ENCODE measurements at places on chromosomes 1 and 21.

- no peak for DNase-seq
Observed at GRCh38 chr1:164363980-164364379, 195.0 kb upstream of the PBX1 start.

DNA sequence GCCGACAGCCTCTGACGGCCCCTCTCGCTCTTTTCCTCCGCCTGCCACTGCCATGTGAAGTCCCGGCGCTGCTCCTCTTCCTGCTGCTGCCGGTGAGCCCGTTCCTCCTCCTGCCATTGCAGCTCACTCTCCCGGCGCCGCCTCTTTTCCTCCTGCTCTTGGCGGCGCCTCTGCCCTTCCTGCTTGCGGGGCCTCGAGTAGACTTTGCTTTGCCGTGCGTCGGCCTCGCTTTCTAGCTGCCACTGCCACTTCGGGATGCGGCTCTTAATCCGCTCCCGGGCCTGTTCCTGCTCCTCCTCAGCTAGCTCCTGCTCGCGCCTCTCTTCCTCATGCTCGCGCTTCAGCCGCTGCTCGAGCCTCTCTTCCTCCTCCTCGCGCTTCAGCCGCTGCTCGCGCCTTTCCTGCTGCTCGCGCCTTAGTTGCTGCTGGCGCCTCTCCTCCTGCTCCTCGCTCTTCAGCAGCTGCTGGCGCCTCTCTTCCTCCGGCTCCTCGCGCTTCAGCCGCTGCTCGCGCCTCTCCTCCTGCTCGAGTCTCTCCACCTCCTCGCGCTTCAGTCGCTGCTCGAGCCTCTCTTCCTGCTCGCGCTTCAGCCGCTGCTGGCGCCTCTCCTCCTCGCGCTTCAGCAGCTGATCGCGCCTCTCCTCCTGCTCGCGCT, 4.3 kb downstream of the TCHH start:
- peak; percentile 10 for DNase-seq

GRCh38 chr1:197908716-197909220, 6.3 kb downstream of the C1orf53 start:
- no peak for DNase-seq

DNA sequence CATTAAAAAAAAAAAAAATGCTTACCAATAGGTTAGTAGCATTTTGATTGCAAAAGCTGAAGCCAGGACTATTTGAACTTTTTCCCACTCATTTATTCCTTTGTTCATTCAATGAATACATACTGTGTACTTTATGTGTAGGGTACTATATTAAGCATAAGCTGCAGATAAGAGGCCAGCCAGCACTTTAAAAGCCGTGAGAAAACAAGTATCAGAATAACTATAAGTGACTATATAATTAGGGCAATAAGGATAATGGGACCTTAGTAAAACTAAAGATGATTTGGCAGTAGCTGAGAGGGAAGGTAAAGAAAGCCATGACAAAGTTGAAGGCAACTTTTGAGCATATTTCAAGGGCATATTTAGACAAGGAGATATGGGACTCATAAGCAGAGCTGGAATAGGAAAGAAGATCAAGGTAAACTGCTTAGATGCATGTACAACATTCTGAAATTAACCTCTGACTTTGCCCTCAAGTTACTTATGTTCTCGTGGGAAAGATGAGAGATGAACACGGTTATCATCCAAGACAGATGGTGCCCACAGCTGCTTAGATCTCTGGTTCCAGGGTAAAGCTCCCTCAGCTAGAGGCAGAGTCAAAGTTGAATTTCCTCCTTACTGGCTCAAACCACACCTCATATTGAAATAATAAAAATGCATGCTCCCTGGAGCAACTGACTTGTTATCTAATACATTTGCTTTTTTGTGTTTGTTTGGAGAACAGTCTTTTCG, 44.0 kb upstream of the FMO2 start:
- DNase-seq = no peak

- no peak for DNase-seq
Observed at GRCh38 chr1:201022820-201023516, 546 bp downstream of the KIF21B start.

- DNase-seq = no peak
Observed at GRCh38 chr1:26450908-26451307, 18.8 kb downstream of the DHDDS start.

DNA sequence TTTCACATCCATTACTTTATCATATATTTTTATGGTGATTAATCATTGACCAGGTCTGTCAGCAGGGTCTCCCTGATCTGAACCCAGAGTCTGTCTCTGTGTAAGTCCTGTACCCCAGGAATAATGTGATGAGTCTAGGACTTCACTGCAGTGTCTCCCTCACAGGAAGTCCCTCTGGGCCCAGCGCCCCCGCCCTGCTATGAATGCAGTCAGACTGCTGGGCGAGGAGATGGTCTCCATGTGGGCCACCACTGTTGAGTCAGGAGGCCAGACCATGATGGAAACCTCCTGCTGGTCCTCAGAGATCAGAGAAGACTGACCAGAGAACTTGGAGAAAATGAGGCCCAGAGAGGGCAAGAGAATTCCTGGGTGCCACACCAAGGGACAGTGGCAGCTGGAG, 9.5 kb downstream of the TMEM222 start:
- no peak for DNase-seq

- no peak for DNase-seq
Observed at GRCh38 chr1:223244366-223245103, 101.5 kb upstream of the TLR5 start.

DNA sequence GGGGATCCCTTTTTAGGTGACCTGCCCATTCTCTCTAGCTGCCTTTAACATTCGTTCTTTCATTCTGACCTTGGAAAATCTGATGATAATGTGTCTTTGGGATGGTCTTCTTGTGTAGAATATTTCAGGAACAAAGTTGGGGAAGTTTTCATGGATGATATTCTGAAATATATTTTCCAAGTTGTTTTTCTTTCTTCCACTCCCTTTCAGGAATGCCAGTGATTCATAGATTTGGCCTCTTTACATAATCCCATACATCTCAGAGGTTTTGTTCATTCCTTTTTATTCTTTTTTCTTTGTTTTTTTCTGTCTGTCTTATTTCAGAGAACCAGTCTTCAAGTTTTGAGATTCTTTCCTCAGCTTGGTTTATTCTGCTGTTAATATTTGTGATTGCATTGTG, 13.9 kb upstream of the SCMH1 start:
- DNase-seq = no peak

- no peak for DNase-seq
Observed at GRCh38 chr1:45647248-45648021, 23.6 kb upstream of the CCDC17 start.

DNA sequence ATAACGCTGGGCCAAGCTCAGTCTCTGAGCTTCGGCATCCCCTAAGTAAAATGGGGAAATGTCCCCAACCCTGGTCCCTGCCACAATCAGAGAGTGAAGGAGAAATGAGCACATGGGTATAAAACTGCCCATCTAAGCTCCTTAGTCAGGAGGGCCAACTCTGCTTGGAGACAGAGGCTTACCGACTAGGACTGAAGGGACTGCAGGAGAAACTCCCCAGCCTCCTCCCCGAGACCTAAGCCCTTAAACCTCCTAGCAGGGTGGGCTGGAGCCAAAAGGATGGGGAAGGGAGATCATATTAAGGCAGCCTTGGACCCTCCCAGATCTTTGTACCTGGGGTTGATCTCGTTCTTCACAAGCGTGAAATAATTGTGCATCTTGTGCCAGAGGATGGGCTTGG, 5.5 kb downstream of the ETNK2 start:
- DNase-seq = no peak

- DNase-seq = no peak
Observed at GRCh38 chr1:231959225-231959884, 332.8 kb downstream of the DISC1 start.

DNA sequence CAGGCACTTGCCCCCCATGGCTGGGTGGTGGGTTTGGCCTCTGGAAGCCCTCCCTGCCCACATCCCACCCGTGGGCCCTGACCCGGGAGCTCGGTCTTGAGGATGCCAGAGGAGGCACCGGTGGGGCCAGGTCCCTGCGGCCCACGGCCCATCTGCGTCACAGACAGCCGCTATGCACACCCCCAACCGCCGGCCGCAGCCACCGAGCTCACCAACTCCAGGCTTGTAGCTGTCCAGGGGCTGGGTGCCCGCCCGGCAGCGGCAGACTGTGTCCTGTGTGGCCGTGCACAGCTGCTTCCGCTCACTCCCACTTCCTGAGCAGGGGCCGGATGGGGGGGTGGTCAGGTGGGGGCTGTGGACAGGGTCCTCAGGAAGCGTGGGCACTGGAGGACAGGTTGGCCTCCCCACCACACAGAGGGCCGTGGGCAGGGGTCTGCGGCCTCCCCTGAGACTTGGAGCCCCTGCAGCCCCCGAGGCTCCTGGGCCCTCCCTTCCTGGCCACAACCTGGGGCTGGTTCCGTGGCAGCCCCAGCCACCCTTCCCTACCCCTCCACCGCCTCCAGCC, 1.1 kb downstream of the TNFRSF4 start:
- DNase-seq = no peak

DNA sequence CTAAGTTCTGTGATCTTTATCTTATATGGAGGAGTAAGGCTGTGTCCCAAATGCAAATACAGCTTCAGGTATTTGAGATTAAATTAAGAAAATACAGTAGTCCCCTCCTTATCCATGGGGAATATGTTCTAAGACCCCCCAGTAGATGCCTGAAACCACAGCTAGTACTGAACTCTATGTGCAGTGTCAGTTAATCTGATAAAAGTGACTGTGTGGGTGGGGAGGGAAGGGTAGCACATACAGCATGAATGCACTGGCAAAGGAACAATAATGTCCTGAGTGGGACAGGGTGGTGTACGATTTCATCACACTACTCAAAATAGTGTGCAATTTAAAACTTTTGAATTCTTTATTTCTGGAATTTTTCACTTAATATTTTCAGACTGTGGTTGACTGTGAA, 83.1 kb downstream of the HS2ST1 start:
- DNase-seq = no peak

- no peak for DNase-seq
Observed at GRCh38 chr1:59103457-59103856, 193.4 kb upstream of the FGGY start.

GRCh38 chr1:172397221-172397620, 23.3 kb upstream of the C1orf105 start:
- DNase-seq = no peak

- DNase-seq = no peak
Observed at GRCh38 chr21:42463861-42464515, 32.0 kb downstream of the RSPH1 start.

DNA sequence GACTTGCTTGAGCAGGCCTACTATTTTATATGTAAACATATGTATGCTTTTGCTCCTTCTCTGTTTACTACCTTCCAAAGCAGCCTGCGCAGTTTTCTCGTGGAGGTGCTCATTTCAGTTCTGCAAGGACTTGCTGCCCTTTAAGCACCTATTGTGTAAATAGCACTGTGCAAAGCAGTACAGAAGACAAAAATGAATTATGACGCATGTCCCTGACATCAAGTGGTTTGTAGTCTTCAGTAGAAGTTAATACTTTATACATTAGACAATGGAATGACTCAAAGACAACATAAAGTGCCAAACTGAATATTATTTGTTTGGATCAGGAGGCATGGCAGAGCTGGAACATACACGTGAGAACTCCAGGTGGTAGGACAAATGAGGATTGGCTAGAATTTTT, 611.7 kb downstream of the LMO4 start:
- DNase-seq = no peak

GRCh38 chr1:11682799-11683198, 1.9 kb upstream of the MAD2L2 start:
- no peak for DNase-seq

DNA sequence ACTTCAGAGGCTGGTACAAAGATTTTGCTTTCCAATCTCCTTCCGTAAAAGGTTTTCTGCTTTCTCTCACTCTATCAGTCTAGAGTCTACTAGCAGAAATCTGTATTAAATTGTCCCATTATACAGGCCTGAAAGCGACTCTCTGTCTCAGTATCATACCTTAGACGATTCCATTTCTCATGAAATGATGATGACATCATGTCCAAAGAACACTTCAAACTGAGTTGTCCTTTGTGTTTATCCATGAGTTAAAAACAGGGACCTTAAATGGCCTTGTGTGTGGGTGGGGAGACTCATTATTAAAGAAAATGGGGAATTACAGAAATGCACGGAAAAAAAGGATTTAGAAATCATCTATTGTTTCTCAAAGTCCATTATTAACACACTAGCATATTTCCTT, 21.0 kb upstream of the SLC44A3 start:
- no peak for DNase-seq

DNA sequence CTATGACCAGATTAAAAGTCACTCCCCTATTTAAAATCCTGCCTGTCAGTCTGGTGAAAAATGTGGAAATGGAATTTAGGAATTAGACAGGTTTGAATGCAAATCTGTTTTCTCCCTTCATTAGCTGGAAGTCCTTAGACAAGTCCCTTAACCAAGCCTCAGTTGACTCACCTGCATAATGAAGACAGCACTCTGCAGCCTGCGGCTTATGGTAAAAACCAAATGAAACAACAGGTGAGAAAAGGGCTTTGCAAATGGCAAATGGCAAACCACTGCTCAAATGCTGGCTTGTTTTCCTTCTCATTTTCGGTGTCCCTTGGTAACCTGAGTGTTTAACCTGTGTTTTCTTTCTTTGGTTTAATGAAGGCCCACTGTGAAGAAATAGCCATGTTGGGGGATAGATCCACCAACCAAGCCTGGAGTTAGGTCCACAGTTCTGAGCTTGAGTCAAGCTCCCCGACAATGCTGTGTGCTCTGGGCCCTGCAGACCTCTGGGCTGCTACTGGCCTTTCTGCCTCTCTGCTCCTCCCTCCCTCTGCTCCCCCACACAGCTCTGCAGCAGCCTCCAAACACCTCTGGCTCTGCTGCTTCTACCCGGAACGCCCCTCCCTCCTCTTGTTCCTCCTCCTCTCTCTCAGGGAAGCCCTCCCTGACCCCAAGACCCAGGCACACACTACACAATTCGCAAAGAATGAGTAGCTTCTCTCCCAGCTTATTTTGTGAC, 641.8 kb downstream of the MATN1 start:
- DNase-seq = no peak

DNA sequence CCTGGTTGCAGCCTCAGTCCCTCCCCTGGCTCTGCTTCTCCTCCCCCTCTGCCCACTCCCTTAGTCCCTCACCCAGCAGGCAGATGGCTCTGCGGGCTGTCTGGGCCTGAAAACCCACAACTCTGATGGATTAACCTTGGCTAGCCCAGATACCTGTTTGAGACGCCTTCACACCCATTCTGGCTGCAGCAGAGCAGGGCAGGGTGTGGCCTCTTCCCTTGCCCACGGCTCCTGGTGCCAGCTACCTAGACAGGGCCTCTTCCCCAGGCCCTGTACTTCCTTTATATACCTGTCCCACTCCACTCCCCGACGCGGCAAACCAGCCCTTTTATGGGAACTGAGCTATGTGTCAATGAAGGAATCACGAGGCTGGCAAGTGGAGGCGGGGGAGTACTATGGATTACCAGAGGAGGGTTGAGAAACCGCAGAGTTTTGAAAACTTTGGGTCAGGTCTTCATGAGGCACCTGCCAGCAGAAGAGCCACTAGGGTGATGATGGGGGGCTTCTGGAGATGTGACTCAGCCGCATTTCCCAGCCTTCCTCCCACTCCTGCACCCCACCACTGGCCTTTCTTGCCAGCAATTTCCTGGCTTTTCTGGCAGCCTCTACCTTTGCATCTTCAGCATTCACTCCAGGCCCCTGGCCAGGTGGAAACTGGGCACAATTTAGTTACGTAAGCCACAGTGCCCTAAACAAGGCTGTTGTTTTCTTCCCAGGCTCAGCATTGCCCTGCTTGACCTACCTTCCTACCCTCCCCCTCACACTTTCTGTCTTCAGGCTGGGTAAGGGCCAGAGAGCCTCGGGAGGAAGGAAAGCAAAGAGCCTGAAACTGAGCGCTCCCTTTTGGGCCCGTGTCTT, at the start of gene CHI3L1:
Gene CHI3L1, minus strand, starts transcription at position 259 of the 858 bp plus-strand sequence. Its CDS starts 81 bp downstream, at position 178.
- no peak for DNase-seq
